ENCODE measurements at places on chromosomes 7 and 10. TPM values are rescaled to one million over a fixed set of nuclear protein-coding genes. Genes with fewer than 3 reads are reported as not detected.

The PLOD3 gene
- total RNA-seq = 134 TPM

The ANXA8 gene
- total RNA-seq = 103 TPM

The NKX1-2 gene
- total RNA-seq = 0.35 TPM

The AGR3 gene
- total RNA-seq = not detected

The ASAH2 gene
- total RNA-seq = 7.4 TPM

The RADIL gene
- not detected for total RNA-seq

The SLC26A5 gene
- total RNA-seq = not detected

The IMPDH1 gene
- total RNA-seq = 74.0 TPM

The CACNB2 gene
- total RNA-seq = 3.3 TPM

The ASB15 gene
- not detected for total RNA-seq

The PIP gene
- not detected for total RNA-seq

The LDB3 gene
- 0.23 TPM for total RNA-seq

The PTPRE gene
- 21.8 TPM for total RNA-seq
